ENCODE measurements at places on chromosomes 7 and 10.

GRCh38 chr7:17640730-17641377, 299.4 kb downstream of the SNX13 start:
- peak; percentile 28 for DNase-seq

GRCh38 chr7:7242899-7243298, 60.6 kb downstream of the C1GALT1 start:
- DNase-seq: no peak

GRCh38 chr10:129761197-129761972, 202.7 kb downstream of the EBF3 start:
- DNase-seq: no peak

GRCh38 chr10:114603303-114603702, 54.8 kb downstream of the ABLIM1 start:
- no peak for DNase-seq

DNA sequence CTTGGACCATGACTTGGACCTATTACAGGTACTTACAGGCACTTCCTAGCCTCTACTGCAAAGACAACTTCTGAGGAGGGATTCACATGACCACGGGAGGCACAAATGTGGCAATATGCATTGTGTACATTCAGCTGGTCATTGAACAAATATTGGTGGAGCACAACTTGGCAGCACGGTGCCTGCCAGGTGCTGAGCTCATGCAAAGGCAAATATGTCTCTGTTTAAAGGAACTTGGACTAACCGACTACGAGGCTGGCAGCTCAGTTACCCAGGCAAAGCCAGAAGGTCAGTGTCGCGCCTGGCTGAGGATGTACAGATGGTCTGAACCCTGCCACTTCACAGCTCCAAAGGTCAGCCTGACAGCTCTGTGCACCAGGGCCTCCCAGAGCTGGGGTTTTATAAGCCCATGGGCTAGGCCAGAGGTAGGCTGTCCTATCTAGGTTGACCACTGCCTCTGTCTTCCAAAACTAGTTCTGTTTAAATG, 6.1 kb downstream of the DENND11 start:
- no peak for DNase-seq

DNA sequence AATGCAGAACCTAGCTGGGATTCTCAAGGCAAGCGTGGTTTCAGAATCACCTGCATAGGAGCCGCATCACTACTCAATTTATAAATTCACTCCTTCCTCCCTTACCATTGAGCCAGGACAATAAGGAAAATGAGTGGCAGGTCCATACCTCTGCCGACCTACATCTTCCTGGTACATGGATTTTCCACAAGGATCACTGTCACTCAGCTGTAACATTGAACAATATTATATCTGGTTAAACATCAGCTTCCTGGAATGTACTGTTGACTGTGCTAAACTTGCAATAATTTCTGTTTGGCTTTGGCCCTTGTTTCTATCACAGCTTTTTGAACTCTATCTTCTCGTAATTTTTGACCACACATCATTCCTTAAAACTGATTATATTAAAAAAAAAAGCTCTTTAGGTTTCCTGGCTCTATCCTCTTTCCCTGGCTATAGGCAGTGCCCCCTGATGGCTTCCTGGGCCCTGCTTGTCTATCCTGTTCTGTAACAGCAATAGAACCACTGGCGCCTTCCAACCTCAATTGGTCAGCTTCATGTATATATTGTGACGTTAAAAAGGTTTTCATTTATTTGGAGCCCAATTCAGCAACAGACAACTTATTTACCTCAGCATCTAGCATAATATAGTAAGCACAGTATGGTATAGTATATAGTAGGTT, 59.2 kb downstream of the RNLS start:
- no peak for DNase-seq

GRCh38 chr10:77256346-77256745, 381.3 kb downstream of the KCNMA1 start:
- DNase-seq: no peak

GRCh38 chr7:5248201-5248885, 34.4 kb upstream of the SLC29A4 start:
- DNase-seq: no peak

GRCh38 chr10:14014423-14014822, 316.3 kb downstream of the FRMD4A start:
- DNase-seq: no peak

- DNase-seq: no peak
These were observed 17.5 kb upstream of the MTPN start for GRCh38 chr7:135994466-135995205.

GRCh38 chr7:54664235-54665228, 94.5 kb downstream of the SEC61G start:
- DNase-seq: peak; percentile 94

DNA sequence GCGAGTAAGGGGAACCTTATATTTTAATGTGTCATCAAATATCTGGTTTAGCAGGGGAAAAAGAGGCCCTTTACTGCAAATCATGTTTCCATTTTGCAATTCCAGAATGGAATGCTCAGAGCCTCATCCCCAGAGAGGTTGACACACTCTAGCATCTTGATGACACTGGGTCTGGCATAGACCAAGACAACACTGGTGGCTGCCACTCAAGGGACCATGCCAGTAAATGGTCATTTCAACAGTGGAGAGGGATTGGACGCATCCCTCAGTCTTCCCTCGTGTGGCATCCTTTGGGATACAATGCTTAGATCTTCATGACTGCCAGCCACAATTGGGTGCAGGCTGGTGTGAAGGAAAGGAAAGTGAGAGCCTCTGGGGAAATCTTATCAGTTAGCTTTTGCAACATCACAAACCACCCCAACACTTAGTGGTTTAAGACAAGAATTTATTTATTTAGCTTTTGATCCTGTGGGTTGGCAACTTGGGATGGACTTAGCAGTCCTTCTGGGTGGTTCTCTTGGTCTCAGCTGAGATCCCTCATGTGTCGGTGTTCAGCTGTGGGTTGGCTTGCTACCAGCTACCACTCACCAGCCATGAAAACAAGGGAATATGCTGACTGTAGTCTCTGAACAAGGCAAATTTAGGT, 21.6 kb downstream of the TACC2 start:
- no peak for DNase-seq

DNA sequence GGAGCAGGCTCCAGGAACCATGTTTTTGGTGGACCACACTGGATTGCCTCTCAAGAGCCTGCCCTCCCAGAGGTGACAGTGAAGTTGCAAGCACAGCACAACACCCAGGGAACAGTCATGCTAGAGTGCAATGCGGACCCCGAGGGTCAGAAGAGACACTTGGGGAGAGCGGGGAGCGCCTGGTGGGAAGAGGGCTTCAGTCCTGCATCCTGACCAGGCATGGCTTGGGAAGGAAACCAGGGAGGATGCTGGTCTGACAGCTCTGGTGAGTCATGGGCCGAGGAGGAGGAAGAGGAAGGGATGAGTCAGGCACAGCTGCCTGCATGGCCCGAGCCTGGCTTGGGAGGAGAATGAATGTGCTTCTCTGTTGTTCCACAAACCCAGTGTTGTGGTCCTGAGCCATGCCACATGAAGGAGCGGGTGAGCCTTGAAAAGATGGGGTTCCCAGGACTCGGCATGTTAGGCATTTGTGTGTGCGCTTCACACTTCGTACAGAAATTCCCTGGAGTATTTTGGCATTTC, 29.5 kb upstream of the ANKRD2 start:
- DNase-seq: peak; percentile 49

- DNase-seq: peak; percentile 48
These were observed 928.7 kb downstream of the IPMK start for GRCh38 chr10:57338823-57339558.

DNA sequence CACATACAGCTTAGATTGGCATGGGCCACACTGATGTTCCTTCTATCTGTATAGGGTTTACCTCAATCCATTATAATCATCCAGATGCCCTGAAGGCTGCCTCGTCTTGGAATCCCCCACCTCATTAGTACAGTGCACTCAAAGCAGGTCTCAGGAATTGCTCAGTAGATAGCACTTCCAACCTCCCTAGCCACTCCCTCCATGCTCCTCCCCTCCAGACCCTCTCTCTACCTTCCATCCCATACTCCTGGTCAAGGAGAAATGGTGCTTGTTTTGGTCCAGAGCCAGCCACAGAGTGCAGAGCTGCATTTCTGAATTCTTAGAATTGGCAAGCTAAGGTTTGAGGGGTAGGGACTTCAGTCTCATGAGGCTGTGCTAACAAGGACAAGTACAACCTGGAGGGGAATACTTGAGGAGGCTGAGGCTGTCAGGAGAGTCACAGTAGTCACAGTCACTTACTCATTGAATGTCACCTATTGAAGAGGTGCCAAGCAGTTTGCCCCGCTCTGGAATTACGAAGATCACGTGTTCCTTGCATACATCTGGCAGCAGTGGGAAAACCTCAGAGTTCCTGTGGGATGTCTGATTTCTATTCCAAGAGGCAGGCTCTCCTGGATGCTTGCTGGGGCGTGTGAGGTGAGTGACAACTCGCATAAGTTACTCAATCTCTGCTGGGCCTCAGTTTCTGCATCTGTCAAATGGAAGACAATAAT, 60.7 kb upstream of the ZNF746 start:
- no peak for DNase-seq

- DNase-seq: peak; percentile 47
These were observed 12.8 kb downstream of the RHEB start for GRCh38 chr7:151506901-151507382.

DNA sequence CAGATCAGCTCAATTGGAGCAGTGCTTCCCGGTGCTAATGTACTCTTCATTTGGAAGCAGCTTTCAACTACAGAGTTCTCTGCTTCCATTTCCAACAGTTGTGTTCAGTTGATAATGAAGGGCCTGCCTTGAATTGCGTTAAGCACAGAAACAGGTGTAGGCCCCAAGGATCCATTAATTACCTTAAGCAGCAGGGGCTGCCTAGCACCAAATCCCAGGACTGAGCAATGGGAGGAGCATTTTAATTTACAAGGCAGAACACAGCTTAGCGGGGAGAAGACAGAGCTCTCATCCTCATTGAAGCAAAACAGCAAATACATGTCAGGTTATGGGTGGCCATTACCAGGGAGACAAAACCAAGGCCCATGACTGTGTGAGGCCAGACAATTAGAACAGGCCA, 349.6 kb downstream of the TFEC start:
- DNase-seq: no peak
